ENCODE measurements at places on chromosomes 7 and 10. TPM values are rescaled to one million over a fixed set of nuclear protein-coding genes. Genes with fewer than 3 reads are reported as not detected.

SFMBT2 gene
- total RNA-seq: 23.0 TPM

C10orf62 gene
- total RNA-seq: not detected

GPR26 gene
- total RNA-seq: not detected

HOXA7 gene
- not detected for total RNA-seq

TUBB8 gene
- not detected for total RNA-seq

ZNF680 gene
- total RNA-seq: 8.2 TPM

UPK3BL2 gene
- total RNA-seq: 8.1 TPM

CPVL gene
- total RNA-seq: 0.25 TPM

GPAM gene
- 13.5 TPM for total RNA-seq

CCDC172 gene
- total RNA-seq: not detected

NPY4R gene
- total RNA-seq: not detected

ZNF804B gene
- total RNA-seq: not detected

GDF2 gene
- total RNA-seq: not detected

SPDYE6 gene
- total RNA-seq: not detected

SNX10 gene
- total RNA-seq: 46.9 TPM

GRID2IP gene
- total RNA-seq: 0.40 TPM

OPN1SW gene
- total RNA-seq: not detected

CRHR2 gene
- total RNA-seq: not detected

CUBN gene
- 0.19 TPM for total RNA-seq

All from activated CD8-positive, alpha-beta memory T cell treated with anti-CD3 and anti-CD28 coated beads for 36 hours (primary cell).